ENCODE measurements at places on chromosomes 7 and 10.

DNA sequence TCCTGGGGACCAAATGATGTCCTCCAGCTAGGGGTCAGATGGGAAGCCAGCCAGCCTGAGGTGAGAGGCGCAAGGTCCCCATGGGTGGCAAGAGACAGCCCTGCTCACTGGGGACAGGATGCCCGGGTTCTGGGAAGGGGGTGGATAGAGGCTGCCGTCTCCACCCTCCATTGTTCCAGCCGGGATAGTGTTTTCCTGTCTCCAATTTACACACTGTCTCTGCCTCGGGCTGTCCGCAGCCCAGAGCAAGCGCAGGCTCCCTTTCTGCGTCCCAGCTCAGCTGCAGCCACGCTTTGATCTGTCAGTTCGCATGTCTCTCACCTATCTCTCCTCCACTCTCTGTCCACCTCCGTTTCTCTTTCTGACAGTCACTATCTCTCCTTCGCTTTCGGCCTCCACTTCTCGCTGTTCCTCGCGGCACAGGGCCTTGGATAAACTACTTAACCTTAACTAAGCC, 2.1 kb downstream of the EPHB4 start:
- DNase-seq, result no peak

- DNase-seq, result no peak
Observed at GRCh38 chr10:37976880-37977203, 395 bp upstream of the ZNF25 start.

- DNase-seq, result no peak
Observed at GRCh38 chr7:134771889-134772288, 7.5 kb upstream of the CALD1 start.

GRCh38 chr10:35130663-35131062, 4.0 kb downstream of the CREM start:
- no peak for DNase-seq

- peak; percentile 9 for DNase-seq
Observed at GRCh38 chr10:80660736-80661135, 123.0 kb downstream of the SH2D4B start.

DNA sequence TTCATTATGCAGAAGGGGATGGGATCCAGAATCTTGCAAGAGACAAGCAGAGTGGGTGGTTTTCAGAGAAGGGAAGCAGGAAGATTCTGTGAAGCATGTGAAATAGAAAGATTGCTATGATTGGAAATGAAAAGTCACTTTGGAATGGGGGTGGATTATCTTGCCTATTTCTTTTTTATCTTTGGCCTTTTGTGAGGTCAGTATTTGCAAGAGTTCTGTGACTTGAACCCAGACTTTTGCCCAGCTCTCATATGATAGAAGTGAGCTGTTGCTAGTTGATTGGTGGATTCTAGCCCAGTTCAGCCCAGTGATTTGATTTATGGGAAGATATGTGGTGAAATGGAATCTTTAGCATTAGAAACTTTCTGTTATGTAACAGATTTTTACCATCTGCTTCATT, 17.1 kb downstream of the ENTPD7 start:
- DNase-seq, result no peak

DNA sequence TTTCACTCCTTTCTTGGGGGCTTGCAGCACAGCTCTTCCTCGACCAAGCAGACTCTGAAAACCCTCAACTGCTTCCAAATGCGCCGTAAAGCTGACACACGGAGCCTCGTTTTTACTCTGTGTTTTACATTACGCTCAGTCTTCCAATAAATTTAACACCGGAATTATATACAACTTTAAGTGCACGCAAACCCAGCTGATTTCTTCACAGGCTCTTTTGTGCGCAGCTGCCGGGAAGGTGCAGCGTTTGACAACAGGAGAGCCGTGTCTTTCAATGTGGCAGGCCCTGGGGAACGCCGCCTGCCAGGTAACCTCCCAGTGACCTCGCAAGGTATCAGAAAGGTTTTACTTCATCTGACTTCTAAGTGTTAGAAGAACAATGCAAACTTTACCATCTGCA, 35.0 kb downstream of the GFRA1 start:
- no peak for DNase-seq

DNA sequence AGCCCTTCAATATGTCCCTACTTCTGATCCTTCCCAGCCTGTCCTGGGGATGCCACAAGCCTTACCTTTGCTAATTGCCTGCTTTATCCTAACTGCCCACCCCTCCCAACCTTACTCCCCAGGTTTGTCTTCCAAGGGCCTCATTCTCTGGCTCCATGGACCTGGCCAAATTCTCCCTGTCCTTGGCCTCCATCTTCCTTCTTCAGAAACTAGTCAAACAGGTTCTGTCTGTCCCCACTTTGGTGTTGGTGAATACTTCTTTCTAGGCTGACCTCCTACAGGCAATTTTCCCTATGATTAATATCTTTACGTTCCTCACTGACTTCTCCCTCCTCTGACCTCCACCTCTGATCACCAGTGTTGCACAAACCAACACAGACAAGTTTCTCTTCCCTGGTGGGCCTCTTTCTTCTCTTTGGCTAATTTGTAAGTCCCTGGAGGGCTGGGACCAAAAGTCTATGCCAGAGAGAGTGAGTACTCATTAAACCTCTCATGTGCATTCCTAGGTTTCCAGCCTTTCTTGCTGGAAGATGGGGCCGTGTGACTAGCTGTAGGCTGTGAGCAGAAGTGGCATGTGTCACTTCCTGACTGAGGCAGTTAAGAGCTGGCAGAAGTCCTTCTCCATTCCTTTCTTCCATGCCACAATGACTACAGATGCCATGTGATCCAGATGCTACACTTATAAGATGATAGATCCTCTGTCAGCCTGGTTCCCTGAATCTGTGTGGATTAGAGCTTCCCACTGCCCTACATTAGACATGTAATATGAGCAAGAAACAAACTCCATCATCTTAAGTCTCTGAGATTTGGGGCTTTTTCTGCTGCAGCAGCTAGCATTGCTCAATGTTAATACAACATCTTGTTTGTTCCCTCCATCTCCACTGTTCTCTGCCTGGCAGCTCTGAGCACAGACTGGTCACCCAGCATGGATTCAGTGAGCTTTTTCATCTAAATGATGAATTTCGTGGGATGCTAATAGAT, 382.7 kb downstream of the RPS24 start:
- no peak for DNase-seq

GRCh38 chr7:2312267-2312929, 1.8 kb downstream of the SNX8 start:
- DNase-seq, result no peak

DNA sequence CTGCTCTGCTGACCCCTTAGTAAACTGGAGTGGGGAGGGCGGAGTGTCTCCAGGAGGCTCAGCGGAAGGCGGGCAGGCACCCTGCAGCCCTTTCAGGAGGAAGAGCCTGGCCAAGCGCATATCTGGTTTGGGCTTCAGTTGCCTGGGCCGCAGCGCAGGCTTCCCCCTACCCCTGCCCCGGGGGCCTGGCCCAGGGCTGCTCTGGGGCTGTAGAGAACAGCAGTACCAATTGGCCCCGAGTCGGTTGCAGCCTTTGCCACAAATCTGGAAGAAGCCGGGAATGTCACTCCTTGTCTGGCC, 28.1 kb upstream of the JAKMIP3 start:
- DNase-seq, result no peak

- no peak for DNase-seq
Observed at GRCh38 chr7:90396420-90396819, 6.8 kb upstream of the CLDN12 start.

DNA sequence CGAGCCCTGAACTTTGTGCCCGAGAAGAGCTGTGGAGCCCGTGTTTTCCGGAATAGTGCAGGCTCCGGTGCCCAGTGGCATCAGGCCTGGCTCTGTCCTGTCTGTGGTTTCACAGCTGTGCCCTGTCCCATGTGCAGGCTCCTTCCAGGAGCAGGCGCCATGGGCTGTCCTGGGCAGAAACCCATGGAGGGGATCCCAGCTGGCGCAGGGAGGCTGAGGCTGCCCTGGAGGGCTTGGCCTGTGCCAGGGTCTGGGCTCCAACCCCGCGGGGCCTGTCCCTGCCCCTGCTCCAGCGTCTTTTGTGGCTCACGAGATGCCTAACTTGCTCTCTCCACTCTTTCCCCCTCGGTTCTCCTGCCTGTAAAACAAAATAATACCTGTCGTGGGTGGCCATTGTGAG, 23.3 kb upstream of the CRHR2 start:
- DNase-seq, result no peak

- no peak for DNase-seq
Observed at GRCh38 chr10:132962623-132963429, 20.5 kb upstream of the CFAP46 start.

- no peak for DNase-seq
Observed at GRCh38 chr10:132489704-132490534, 47.7 kb upstream of the INPP5A start.

GRCh38 chr10:63409465-63410027, 56.2 kb downstream of the JMJD1C start:
- DNase-seq, result no peak

GRCh38 chr10:93063144-93063976, 2.8 kb downstream of the CYP26C1 start:
- DNase-seq, result no peak
